ENCODE measurements at places on chromosomes 13 and 19.

- no peak for DNase-seq
These were observed 617.2 kb downstream of the DCT start for GRCh38 chr13:93862259-93862658.

- no peak for DNase-seq
These were observed 1.3 kb upstream of the EDNRB start for GRCh38 chr13:77919921-77920294.

- DNase-seq, result no peak
These were observed 529.4 kb upstream of the HTR2A start for GRCh38 chr13:47426126-47426849.

GRCh38 chr13:95480131-95480545 lies 72.4 kb upstream of the CLDN10 start:
- DNase-seq, result no peak

DNA sequence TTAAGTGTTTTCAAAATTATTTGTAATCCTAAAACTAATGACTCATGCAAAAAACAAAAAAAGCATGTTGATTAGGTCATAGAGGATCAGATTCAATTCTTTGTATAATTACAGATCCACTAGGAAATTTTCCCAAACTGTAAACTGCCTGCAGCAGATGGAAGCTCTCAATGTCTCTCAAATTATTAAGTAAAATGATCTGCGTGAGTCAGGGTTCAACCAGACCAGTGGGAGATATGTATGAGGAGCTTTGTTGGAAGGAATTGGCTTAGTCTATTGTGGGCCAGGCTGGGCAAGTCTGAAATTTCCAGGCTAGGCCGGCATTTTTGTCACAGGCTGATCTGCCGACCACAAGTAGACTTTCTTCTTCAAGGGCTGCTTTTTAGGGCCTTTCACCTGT lies 14.4 kb upstream of the SACS start:
- DNase-seq, result no peak

DNA sequence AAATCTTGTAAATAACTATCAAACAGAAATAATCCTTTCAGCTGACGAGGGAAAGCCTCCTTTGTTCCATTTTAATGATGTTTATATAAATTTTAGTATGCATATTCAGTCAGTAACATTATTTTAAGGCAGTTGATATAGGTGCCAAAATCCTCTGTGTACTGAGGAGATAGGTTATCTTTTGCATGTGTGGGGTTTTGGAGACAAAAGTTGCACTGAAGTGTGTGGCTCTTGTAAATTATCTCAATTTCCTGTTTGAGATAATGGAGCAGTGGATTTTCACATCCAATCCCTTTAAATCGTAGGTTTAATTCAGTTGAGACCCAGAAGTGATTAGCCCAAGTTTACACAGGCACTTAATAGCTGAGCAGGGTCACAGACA lies 106.6 kb downstream of the RGCC start:
- DNase-seq, result no peak

GRCh38 chr13:80389073-80390038 lies 48.4 kb upstream of the SPRY2 start:
- DNase-seq, result no peak

DNA sequence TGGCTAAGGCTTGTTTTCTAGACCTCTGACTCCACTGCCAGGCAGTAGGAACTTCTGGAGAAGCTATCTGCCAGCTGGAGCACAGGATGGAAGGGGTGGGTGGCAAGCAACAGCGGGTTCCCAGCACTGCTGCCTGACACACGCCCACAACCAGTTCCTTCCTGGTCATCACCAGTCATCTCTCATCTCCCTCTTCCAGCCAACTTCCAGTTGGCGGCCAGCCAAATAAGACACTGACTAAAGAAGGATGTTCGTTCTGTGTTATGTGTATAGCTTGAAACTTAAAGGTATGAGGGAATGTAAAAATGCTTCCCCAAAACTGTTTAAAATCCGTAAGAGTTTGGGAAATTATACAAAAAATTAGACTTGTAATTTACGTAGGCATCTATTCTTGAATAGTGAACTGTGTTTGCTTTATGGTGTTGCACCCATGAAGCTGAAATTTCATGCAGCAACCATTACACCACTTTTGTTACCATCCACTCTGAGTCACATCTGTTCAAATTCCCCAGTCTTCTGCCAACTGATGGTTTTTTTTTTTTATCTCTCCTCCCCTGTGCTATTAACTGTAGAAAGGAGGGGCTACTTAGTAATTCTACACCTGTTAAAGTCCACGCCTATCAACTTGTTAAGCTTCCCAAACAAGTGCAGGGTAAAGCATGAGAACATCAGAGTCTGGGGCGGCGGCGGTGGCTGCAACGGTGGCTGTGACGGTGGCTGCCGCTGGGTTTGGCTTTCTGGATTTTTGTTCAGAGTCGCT lies 86.2 kb upstream of the FRY start:
- peak; percentile 43 for DNase-seq

- DNase-seq, result no peak
These were observed 324.8 kb upstream of the PCDH9 start for GRCh38 chr13:67554746-67555452.

DNA sequence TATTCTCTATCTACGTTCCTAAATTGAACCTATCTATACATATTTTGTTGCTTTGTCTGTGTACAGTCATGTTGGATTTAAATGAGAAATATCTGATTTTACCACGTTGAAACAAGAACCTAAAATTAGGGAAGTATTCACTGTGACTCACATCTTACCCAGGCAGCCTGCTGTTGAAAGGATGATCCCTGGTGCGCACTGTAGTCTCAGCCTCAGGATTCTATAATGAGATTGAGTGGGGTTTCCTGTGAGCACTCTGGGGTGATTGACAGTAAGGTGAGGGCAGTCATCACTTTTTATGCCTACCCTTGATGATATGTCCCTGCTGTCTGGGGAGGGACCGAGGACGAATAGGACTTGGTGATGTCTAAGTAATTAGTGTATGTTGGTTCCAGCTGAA lies 35.4 kb downstream of the PCCA start:
- DNase-seq, result no peak

GRCh38 chr13:41931337-41931736 lies 29.6 kb downstream of the VWA8 start:
- DNase-seq, result no peak

DNA sequence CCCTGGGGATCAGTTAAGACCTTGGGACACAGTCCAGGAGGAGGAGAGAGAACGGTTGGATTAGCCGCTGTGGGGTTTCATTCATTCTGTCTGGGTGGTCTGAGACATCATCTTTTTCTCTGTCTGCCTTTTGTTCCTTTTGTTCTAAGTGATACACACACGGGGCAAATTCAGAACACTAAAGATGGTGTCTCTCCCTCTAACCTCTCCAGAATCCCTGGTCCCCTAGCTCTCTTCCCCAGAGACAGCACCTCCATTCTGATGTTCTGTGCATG lies 5.0 kb downstream of the BICRA start:
- DNase-seq, result no peak

DNA sequence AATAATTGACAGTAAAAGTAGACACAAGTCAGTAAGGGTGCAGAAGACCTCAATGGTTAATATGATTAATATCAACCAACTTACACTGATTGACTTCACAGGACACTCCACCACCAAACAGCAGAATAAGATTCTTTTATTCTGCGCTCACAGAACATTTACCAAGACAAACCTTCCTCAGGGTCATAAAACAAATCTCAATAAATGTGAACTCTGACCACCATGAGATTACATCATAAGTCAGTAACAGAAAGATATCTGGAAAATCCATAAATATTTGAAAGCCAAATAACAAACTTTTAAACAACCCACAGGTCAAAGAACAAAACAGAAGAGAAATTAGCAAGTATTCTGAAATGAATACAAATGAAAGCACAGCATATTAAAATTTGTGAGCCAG lies 99.7 kb downstream of the SPACA7 start:
- DNase-seq, result no peak

DNA sequence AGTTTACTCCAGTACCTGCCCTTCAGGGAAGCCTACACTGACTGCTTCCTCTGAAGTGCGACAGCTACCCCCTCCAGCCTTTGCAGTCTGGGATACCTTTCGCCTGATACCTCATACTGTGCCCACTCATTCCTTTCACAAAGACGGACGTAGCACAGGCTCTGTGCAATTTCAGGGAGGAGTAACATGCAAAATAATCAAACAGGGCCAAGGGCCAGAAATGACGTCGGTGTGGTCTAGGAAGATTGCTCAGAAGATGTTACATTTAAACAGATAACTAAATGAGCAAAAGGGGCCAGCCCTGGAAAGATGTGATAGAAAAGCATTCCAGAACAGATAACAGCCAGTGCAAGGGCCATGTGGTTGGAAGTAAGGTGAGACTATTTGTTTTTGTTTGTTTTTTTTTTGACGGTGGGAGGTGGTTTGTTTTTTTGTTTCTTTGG lies 6.6 kb upstream of the DDX39A start:
- no peak for DNase-seq

DNA sequence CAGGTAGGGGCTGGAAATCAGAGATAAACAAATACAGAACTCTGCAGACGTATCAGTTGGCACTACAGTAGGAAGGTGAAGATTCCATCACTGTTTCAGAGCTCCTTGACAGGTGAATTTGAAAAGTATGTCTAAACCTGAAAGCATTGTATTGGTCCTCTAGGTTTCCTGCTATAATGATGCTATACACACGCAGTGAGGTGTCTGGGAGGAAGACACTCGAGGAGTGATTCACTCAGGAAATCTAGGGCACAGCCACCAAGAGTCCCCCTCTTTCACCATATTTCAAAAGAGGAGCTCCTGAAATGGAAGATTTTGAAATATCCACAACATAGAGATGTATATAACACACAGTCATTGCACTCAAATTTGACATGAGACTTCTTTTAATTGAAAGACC lies 331.0 kb upstream of the DACH1 start:
- DNase-seq, result no peak

- DNase-seq, result no peak
These were observed 1.4 kb downstream of the MATK start for GRCh38 chr19:3784607-3785450.

- peak; percentile 49 for DNase-seq
These were observed at the start of gene MAP4K1 for GRCh38 chr19:38617764-38618589. Gene MAP4K1 (minus strand): TSS chr19:38617953. CDS start chr19:38617895, 58 bp downstream.

All from NCI-H510A (cell line).